GDM1 (cell line): ENCODE measurements at places on chromosomes 7 and 10.

GRCh38 chr7:20172736-20173334, 44.3 kb downstream of the MACC1 start:
- DNase-seq = peak; percentile 31

- no peak for DNase-seq
Measured at GRCh38 chr7:43155636-43156035, 43.2 kb downstream of the HECW1 start.

GRCh38 chr7:99040104-99040958, 103.6 kb downstream of the SMURF1 start:
- DNase-seq = peak; percentile 35

DNA sequence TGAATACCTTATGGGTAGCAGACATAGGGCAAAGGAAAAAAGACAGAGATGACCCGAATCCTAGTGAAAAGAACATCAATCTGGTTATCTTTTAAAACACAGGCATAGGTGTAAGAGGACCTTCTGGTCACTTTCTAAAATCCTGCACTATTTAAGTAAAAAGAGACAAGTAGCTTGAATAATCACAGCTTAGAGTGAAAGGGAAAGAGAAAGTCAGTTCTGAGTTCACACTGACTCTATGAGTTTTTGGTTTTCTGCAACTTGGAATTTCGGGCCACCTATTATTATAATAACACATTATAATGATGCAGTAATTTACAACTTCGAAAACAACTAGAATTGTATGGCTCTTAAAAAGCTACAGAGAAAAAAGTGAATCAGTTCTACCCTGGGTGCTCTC, 247.8 kb downstream of the DOCK4 start:
- DNase-seq = no peak

DNA sequence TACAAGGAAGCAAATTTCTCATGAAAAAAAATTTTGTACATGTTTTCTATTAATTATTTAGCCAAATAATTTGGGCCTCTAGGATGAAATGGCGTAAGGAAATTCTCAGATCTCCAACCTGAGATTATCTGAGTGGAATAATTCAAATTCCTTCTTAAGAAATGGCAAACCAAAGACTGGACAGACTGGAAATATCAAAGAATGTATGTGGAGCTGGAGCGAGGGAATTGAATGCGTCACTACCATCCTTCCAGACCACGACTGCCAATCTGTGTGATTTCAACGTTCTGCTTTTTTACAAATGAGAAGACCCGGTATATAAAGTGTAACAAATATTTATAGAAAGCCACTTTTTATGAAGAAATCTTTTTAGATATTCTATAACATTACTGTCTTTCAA, 12.4 kb upstream of the BLNK start:
- no peak for DNase-seq

GRCh38 chr7:43649755-43650274, 66.9 kb downstream of the STK17A start:
- DNase-seq = peak; percentile 66

DNA sequence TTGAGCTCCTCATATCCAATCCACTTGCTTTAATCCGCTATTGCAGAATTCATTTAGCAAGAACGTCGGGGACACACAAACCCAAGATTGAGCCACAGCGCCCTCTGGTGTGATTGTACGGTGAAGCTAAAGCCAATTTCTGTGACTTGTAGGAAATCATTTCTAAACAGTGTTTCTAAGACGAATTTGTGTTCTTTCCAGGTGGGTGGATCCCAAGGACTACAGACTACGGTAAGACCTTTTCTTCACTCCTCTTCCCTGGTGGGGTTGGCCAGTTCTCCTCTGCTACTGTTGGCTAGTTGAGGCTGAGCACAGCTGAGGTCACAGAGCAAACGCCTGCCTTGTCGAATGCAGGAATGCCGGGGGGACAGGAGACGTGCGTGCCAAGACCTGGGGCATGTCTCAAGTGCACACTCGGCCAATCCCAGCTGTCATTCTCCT, 5.2 kb downstream of the DMBT1 start:
- peak; percentile 4 for DNase-seq

DNA sequence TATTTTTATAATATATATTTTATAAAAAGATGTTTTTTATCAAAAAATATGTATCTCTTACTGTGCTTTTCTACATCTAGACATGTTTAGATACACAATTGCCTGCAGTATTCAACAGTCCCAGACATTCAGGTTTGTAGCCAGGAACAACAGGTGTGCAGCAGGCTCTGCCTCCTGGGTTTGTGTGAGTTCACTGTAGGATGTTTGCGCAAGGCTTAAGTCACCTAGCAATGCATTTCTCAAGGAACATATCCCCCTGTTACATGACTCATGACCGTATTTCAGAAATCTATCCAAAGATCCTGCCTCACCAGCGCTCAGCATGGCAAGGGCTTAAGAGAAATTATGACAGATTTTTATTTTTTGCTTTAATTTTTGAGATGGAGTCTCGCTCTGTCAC, 41.5 kb downstream of the PITRM1 start:
- DNase-seq = no peak

GRCh38 chr7:53768186-53768585, 732.8 kb downstream of the POM121L12 start:
- DNase-seq = no peak

DNA sequence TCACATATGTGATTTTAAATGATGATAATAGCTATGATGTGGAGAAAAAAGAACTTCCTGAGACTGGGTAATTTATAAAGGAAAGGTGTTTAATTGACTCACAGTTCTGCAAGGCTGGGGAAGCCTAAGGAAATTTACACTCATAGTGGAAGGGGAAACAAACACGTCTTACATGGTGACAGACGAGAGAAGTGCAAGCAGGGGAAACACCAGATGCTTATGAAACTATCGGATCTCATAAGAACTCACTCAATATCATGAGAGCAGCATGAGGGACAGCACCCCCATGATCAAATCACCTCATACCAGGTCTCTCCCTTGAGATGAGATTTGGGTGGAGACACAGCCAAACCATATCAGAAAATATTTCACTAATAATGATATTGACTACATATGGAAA, 4.1 kb upstream of the LIPN start:
- DNase-seq = no peak

- DNase-seq = no peak
Measured at GRCh38 chr10:61343796-61344195, 109.4 kb downstream of the TMEM26 start.

DNA sequence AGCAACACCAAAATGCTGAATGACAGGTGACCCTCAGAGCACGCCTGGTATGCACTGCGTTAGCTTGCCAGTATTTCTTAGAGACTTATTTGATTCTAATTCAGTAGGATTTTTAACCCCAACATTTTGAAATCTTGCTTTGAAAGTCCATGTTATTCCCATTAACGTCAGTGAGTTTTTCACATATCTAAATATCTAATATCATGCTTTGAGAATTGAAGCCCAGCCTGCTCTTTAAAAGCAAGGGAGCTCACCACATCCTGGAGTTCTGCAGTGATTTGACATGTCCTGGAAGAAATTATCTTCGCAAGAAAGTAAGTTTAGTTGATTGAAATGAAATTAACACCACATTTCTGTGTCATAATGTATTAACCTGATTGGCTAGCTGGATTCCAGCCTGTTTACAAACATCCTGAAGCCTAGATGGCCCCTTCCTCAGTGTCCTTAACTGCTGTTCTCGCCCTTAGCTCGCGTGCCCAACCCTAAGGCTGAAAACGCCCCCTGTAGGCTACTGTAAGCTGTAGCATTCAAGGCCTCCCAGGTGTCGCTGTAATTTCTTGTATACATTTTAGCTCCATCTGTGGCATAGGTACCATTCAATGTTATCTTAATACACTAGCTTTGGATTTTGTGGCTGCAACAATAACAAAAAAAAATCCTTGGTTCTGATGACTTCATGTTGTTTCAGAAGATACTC, 191.5 kb downstream of the MGMT start:
- no peak for DNase-seq

DNA sequence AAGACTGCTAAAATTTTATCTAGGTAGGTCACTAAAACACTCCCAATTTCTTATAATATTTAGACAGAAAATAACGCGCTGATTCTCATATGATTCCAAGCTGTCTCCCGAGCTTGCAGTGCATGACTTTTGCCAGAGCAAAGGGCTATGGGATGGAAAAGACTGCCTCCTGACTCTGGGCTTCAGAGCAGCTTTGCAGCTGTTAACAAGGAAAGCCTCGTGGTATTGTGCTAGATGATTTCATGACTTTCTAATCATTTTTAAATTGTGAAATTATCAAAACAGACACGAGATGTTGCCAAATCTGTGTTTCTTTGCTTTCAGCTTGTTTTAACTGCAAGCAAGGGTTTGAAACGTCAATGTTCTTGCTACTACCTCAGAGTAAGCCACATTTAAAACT, 238.3 kb downstream of the AGMO start:
- no peak for DNase-seq

DNA sequence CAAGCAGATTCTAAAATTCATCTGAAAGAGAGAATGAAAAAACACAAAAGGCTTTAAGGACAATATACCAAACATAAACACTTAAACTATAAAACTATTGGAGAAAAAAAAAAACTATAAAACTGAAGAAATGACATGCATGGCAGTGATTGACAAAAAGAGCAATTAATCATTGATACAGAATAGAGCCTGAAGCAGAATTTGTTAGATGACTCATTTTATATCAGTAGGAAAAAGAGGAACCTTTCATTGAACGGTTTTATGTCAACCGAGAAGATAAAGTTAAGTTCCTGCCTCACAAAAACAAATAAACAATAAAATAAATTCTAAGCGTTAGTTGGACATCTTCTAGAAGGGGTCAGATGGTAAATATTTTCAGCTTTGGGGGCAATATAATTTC, 23.3 kb downstream of the NPY start:
- no peak for DNase-seq

GRCh38 chr7:139095194-139095659, 14.3 kb downstream of the ZC3HAV1 start:
- DNase-seq = peak; percentile 90

GRCh38 chr7:32155712-32156111, 85.5 kb upstream of the PDE1C start:
- DNase-seq = no peak
